ENCODE measurements at places on chromosomes 11 and 22.

- no peak for DNase-seq
Observed at GRCh38 chr11:132103021-132103420, 732.6 kb downstream of the NTM start.

DNA sequence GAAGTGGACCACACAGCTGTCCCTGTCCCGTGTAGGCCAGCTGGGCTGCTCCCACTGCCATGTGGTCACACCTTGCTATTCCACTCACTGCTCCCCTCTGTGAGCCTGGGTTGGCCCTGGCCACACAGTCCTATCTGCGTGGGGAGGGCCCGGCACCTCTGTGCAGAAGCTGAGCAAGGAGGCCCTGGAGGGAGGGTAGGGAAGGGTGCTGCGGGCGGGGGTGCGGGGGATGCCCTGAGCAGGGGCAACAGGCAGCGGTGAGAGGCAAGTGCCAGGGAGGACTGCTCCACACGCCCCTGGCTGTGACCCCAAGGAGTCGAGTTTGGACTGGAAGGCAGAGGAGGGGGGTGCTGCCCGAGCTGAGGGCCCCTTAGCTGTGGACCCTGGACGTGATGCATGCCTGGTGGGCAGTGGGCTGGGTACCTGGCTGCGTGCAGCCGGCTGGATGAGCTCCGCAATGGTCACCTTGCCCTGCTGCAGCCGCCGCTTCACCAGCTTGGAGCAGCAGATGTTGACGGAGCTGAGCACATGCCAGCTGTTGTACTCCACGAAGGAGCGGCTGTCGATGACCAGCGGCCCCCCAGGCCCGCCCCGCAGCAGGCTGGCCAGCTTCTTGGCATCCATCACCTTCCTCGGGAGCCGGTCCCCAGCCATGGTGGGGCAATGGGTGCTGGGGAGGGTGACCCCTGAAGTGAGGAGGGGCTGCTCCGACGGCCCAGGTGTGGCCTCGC is 6.7 kb downstream of the DUSP8 start:
- DNase-seq, result no peak

- DNase-seq, result no peak
Observed at GRCh38 chr11:65849771-65850216, 8.2 kb downstream of the CFL1 start.

DNA sequence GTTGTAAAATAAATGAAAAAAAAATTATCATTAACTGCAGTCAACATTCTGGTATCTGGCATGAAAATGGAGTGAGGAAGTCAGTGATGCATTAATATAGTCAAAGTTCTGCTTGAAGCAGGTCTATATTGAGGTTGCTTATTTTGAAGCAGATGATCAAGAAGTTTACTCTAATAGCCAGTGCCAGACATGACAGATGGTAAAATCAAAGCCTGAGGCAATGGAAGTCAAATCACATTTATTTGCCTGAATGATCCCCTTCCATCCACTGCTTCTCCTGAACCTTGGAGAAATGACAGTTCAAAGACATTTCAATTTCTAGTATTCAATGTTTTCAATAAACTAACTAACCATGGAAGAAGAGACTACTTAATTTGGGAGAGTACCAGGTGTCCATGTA is 430.0 kb downstream of the FAM181B start:
- no peak for DNase-seq

DNA sequence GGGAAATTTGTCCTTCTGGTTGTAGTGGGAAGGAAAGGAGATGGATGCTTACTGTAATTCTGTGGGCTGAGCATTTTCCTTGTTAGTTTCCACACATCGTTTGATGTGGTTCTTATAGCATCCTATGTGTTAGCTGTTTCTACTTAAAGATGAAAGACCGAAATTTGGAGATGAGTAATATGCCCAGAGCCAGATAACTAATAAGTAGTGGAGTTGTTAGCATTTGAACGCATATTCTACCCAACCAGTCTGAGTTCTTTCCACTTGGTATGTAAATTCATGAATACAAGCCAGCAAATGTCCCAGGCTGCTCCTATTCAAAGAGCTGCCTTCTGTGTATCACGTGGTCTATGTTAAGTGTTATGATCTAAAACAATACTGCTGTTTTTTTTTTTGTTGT is 14.6 kb downstream of the SPECC1L start:
- DNase-seq, result no peak

GRCh38 chr11:36631774-36632173 is 33.7 kb upstream of the RAG2 start:
- no peak for DNase-seq

DNA sequence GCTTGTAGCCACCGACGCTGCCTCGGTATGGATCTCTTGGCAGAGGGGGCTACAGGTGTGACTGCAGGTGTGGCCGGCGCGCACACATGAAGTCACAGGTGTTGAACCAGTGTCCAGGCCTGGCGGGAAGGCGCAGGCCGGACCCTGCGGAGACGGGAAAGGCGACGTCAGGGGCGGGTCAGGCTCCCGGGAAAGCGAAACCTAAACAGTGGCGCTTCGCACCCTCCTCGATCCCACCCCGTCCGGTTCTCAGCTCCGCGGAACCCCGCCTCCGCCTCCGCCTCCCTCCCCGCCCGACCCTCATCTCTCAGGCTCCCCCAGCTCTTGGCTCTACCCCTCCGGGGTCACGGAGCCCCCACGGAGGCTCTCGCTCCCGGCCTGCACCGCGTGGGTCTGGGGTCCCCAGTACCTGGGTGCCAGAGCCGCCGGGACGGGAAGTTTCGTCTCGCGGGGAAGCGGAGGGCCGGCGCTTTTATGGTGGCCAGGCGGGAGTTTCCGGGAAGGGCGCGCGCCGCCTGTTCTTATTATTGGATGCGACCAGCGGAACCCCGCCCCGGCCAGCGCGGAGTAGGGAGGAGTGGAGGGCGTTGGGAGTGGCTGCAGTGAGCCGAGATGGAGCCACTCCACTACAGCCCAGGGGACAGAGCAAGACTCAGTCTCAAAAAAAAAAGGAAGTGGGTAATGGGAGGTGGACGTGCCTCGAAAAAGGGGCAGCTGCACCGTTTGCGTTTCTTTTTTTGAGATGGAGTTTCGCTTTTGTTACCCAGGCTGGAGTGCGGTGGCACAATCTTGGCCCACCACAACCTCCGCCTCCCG is at the start of gene IRF7:
TSS of gene IRF7 (minus strand) at position 447 of the 816 bp plus-strand sequence. CDS start 586 bp downstream, outside the sequence.
- peak; percentile 79 for DNase-seq

- no peak for DNase-seq
Observed at GRCh38 chr22:27720860-27721259, 80.7 kb downstream of the MN1 start.

DNA sequence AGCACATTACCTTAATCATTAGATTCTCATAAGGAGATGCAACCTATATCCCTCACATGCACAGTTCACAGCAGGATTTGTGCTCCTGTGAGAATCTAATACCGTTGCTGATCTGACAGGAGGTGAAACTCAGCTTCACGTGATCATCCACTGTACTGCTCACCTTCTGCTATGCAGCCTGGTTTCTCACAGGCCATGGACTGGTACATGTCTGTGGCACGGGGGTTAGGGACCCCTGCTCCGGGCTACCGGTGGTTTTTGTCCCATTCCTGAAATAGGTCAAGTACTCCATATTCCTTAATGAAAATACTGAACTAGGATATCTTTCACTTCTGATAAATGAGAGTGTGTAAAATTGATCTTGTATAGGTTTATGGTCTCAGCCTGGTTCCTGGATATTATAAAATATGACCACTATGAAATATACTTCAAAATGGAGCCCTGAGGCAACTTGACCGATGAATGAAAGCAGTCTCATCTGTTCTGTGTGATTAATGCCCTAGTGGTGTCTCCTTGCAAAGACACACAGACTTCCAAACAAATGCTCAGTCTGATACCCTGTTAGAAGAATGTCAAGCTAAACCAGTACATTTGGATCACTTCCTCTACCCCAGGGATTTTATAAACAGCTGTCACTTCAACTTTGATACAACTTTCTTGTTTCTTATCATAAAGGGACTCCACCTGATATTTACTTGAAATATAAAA is 492.9 kb upstream of the ANO3 start:
- DNase-seq, result no peak

GRCh38 chr11:11075515-11076171 is 217.8 kb upstream of the ZBED5 start:
- DNase-seq, result no peak

GRCh38 chr11:46285594-46286033 is 8.2 kb downstream of the CREB3L1 start:
- no peak for DNase-seq

GRCh38 chr22:40123387-40123786 is 54.3 kb upstream of the TNRC6B start:
- no peak for DNase-seq

DNA sequence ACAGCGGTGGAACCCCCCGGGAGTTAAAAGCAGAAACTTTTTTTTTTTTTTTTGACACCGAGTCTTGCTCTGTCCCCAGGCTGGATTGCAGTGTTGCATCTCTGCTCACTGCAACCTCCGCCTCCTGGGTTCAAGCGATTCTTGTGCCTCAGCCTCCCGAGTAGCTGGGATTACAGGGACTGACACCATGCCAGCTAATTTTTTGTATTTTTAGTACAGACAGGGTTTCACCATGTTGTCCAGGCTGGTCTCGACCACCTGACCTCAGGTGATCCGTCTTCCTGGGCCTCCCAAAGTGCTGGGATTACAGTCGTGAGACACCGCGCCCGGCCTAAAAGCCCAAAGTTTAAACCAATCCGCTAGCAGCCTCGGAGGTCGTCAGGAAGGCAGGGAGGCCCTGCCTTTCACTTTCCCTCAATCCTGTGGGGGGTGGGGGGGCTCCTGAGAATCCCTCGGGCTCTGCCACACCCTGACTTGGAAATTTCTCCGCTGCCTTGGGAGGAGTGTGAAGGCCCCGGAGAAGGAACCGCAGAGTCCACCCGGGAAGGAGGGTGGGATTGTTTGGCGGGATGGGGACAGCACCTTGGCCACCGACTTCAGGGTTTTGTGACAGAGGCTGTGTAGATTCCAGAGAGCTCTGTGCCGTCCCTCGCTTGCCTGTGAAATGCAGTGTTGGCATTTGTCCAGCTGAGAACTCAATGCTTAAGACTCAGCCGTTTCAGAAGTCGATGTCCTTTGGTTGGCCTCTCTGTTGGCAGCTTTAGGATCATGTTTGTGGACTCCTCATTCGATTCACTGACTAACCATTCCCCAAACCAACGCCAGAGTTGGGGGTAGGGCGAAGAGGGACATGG is 1.0 kb downstream of the ARHGAP8 start:
- DNase-seq, result no peak

GRCh38 chr22:27620367-27621154 is 181.0 kb downstream of the MN1 start:
- DNase-seq, result no peak

DNA sequence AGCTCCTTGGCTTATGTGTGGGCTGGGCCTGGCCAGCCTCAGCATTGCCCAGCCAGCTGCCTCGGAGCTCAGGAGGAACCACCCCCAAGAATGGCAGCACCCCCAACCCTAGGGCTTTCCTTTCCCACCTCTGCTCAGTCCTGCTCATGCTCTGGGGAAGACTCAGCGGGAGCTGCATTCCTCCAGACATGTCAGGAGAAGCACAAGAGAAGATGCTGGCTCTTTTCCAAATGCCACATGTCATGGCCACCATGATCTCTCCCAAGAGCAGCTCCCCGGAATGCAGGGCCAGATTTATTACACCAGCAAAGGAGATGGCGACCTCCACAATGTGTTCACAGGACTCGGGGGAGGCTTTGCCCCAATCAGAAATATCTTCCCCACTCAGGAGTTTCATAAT is 143.7 kb downstream of the PKNOX2 start:
- DNase-seq, result no peak
